ENCODE measurements at places on chromosomes 3 and 15. TPM values are rescaled to one million over a fixed set of nuclear protein-coding genes. Genes with fewer than 3 reads are reported as not detected.

SERINC4 gene
- total RNA-seq, result not detected

NME9 gene
- 4.1 TPM for total RNA-seq

UQCRC1 gene
- total RNA-seq, result 145 TPM

OR5H6 gene
- not detected for total RNA-seq

HESX1 gene
- not detected for total RNA-seq

EFL1 gene
- total RNA-seq, result 42.3 TPM
